Fibroblast of mammary gland (primary cell): ENCODE measurements at places on chromosomes 5 and 9.

GRCh38 chr5:180487556-180487955 lies 6.6 kb upstream of the CNOT6 start:
- DNase-seq, result no peak

DNA sequence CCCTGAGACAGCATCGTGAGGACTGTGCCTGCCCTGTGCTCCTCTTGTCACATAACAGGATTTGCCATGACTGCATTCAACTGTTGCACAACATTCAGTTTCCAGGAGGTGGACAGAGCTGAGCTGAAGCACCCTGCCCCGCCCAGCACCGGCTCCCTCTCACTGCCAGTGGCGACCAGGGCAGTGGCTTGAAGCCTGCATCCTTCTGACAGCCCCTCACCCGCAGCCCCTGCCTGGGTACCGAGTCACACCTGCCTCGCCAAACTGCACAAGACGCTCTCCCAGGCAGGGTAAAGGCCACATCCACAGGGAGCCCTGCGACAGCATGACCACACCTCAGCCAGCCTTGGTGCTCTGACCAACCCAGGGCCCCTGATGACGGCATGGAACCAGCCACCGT lies 59.9 kb upstream of the ZNF354A start:
- DNase-seq, result no peak

GRCh38 chr9:77851882-77852595 lies 179.6 kb downstream of the GNAQ start:
- DNase-seq, result no peak

GRCh38 chr5:140602147-140602546 lies 30.8 kb downstream of the CD14 start:
- no peak for DNase-seq

- DNase-seq, result no peak
These were observed 51.0 kb upstream of the IL17B start for GRCh38 chr5:149429839-149430721.

DNA sequence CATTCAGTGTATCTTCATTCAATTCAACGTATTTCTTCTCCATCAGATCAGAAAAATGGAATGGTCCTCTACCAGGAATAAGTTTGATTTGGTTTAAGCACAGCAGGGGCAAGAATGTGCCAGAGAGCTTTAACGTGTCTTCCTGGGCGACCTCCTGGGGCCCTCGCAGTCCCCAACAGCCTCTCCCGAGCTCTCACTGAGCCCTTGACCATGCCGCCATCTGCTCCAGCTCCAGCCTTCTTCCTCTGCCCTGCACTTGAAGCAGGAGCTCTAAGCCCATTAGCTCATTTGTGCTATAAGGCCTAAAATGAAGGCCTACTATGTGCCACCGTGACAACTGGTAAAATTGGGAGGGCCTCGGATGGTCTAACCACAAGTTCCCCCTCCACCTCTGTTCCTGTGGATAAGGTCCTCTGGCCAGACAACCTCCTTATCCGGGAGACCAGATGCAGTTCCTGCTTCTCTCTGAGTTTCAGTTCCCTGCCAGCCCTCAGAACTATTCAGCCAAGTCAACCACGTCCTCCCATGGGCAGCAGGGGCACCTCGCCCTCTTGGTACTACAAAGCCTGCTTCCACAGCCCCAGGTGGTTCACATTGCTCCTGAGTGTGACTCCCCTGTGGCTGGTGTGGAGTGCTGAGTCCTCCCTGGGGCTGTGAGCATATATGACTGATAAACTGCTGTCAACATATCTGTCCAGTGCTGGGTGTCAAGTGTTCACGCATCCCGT lies 35.8 kb downstream of the C5orf15 start:
- no peak for DNase-seq

GRCh38 chr9:32866273-32866672 lies 82.9 kb downstream of the TMEM215 start:
- peak; percentile 33 for DNase-seq

GRCh38 chr9:112078432-112078831 lies 96.7 kb downstream of the SUSD1 start:
- DNase-seq, result no peak

GRCh38 chr5:99379187-99379586 lies 450.4 kb upstream of the CHD1 start:
- no peak for DNase-seq

DNA sequence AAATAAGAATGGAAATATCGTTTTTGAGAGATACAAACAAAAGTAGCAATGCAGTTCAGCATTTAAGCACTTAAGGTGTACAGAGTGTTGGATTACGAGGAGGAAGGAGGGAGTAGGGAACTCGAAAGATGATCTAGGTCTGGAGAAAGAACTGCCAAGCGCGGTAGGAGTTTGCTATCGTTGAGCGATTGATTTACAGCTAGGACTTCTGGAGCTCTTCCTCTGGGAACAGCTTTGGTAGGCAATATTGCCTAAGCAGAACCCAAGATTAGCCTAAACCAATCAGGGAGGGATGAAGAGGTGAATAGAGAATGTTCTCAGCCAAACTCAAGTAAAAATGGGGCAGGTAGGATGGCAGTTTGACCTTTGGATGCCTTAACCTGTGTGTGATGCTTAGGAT lies 965 bp downstream of the CLTA start:
- no peak for DNase-seq

GRCh38 chr5:21236971-21237427 lies 1249.0 kb upstream of the CDH18 start:
- peak; percentile 0 for DNase-seq

GRCh38 chr9:1415146-1415545 lies 365.0 kb downstream of the DMRT2 start:
- no peak for DNase-seq

GRCh38 chr5:142699184-142699720 lies 13.4 kb upstream of the FGF1 start:
- peak; percentile 87 for DNase-seq

- DNase-seq, result no peak
These were observed 53.9 kb upstream of the INSYN2B start for GRCh38 chr5:170034231-170034630.

DNA sequence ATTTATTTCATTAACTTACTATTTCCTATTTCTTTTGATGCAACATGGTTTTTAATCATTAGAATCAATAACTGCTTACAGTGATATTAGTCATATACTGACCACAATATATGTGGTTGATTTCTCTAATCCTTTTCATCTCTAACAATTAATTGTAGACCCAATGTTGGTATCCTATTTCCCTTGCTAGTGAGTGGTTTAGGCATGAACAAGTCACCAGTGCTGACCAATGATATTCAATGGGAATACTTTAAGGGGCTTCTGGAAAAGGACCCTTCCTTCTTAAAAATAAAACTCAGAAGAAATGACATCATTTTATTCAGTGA lies 672.4 kb upstream of the GRAMD2B start:
- DNase-seq, result no peak

DNA sequence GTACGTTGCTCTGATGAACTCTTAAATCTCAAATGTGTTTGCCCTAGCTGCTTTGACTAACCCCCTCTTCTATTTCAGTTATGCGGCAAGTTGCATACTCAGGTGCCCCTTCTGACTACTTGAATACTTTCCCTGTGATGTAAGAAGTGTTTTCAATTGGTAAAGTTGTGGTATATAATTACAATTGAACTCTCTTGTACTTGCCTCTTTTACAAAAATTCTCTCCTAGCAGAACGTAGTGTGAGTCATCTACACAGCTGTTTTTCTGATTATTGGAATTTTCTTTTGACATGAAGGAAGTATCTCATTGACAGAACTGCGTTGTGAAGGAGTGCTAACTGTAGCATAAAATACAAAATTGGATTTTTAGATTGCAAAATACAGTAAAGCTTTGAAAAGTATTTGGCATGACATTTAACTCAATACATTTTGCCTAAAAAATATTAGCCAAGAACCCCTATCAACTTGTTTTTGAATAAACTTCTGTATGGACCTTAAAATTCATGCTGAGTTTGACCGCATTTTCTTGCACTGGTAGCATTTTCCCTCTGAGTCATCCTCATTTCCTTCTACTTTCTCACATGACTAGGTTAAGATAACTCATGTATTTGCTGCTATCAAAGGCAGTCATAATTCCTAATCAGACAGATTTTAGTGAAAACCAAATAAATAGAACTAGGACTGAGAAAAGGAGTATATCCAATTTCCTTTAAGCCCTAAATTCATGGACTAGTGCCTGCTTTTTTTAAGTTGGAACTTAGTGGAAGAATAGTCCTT lies 6.3 kb downstream of the CRHBP start:
- DNase-seq, result peak; percentile 74
